ENCODE measurements at places on chromosomes 7 and 10.

DNA sequence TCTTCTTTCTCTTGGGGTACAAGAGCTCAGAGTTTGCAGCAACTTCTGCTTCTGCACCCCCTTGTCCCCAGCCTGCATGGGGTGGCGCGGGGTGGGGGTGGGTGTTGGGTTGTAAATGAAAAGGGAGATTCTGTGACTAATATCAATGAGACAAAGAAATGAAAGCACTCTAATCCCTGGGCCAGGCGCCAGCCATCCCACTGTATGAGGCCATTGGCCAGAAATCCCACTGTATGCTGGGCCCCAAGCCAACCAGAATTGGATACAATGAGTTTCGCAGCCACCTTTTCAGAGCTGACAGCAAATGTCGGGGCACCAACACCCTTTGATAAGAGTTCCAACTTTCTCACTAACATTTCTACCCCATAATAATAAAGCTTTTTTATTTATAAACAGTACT is 10.9 kb upstream of the PTN start:
- DNase-seq = no peak

DNA sequence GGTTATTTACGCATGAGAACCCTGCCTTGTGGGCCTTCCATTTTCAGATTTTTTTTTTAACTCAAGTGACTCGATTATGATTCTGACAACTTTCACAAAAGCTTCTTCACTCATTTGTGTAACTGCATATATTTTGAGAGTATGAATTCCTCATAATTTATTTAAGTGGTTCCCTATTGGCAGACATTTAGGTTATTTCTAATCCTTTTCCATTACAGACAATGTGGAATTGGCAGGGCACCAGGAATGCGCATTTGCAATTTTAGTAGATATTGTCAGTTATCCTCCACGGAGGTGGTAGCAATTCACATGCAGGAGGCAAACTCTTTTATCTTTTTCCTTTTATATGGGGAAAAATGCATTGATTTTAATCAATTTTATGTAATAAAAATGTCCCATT is 2.5 kb downstream of the TMEM176B start:
- no peak for DNase-seq

DNA sequence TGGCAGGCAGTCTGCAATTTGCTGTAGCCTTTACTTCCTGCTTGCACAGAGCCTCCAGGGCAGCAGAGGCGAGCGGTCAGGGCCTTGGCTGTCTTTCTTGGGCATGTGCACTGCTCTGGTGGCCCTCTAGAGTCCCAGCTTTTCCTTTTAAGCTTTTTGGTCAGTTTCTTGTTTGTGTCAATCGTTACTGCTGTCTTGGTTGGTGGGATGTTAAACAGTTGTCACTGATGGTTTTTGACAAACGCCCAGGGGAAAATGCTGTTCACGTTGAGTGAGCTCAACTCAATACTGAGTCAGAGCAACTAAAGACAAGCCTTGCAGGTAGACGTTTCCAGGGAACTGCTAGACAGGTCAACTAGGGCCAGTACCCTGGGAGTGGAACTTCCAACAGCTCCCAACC is 14.0 kb downstream of the PRKRIP1 start:
- DNase-seq = no peak

- DNase-seq = no peak
Observed at GRCh38 chr10:131726076-131726880, 174.5 kb upstream of the PPP2R2D start.

DNA sequence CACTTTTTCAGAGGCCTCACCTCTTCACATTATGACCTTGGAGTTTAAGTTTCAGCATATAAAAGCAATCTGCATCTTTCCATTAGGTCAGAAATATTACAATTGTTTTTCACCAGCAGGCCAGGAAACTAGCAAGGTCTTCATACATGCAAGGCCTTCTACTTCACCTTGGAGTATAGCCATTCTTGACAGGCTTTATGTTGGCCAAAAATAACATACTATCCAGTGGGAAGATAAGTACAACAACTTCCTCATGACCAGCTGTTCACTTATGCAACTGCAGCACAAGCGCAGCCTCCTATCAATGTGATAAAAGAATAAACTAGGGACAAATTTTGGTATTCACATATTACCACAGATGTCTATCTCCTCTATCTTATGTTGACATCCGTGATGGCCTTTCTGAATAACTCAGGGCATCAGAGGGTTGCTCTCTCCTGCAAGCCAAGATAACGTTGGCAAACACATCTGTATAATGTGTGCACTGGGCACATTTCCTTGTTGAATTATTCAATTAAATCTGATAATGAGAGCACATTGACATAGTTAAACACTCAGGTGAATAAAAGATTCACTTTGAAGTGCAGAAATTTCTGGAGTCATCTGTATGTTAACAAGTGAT is 239.8 kb downstream of the FZD1 start:
- DNase-seq = no peak

GRCh38 chr7:25752967-25753791 is 398.8 kb upstream of the NFE2L3 start:
- DNase-seq = no peak

DNA sequence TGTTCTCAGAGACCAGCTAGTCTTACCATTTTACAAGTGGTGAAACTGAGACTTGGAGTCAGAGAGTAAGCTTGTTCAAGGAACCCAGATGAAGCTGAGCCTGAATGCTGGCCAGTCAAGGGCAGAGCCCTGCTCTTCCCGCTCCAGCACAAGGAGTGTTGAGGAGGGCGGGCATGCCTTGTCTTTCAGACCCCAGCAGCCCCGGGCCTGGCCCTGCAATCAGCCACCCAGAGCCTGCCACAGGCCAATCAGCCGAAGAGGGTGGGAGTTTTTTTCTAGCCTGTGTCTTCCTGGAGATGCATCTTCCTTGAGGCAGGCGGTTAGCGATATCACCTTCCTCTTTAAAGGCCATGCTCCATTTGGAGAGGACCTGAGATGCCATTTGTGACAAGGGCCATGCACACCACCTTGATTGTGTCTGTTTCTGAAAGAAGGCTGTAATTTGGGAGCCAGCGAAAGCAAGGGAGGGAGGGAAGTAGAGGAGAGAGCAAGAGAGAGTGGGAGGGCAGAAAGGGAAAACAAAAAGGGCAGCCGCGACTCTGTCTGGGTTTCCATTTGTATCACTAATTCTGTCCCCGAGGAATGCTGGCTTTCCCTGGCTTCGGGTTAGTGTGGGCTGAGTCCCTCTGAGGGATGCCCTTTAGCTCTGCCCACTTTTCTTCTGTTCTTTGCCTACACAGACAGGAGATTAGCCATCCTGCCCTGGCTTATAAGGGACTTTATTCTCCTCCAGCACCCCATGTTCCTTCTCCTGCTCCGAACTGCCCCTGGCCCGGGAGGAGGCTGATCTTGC is 8.0 kb downstream of the CDH23 start:
- no peak for DNase-seq

DNA sequence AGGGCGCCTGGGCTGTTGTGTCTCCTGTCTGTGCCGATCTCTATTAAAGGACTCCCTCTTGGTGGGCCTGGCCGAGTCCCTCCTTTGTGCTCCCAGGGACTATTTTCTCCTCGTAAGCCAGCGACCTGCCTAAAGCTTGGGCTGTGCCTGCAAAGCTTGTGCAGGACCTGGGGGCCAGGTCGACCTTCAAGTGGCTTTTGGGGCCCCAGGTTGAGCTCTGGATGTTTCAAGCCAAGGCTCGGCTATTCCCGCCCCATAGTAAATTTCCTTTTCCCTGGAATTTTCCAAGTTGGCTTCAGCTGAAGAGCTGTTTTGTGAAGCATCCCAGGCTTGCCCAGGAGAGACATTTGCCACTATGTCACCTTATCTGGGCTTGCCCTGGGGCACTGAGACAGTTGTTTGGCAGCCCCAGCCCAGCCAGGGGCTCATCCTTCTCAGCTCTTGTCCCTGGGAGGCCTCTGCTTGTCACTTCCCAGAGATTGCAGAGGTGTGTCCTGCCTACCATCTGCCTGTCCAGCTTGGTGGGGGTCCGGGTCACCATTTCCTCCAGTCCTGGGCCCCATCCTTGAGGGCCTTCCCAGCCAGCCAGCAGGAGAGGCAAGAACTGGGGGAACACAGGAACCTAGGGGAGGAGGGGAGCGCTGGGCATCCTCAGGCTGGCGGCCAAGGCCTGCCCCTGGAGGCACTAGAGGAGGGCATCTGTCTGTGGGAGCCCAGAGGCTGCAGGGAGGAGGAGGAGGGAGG is 20.2 kb downstream of the ZMIZ2 start:
- DNase-seq = no peak

GRCh38 chr10:100826031-100826651 is 80.8 kb downstream of the PAX2 start:
- DNase-seq = no peak

DNA sequence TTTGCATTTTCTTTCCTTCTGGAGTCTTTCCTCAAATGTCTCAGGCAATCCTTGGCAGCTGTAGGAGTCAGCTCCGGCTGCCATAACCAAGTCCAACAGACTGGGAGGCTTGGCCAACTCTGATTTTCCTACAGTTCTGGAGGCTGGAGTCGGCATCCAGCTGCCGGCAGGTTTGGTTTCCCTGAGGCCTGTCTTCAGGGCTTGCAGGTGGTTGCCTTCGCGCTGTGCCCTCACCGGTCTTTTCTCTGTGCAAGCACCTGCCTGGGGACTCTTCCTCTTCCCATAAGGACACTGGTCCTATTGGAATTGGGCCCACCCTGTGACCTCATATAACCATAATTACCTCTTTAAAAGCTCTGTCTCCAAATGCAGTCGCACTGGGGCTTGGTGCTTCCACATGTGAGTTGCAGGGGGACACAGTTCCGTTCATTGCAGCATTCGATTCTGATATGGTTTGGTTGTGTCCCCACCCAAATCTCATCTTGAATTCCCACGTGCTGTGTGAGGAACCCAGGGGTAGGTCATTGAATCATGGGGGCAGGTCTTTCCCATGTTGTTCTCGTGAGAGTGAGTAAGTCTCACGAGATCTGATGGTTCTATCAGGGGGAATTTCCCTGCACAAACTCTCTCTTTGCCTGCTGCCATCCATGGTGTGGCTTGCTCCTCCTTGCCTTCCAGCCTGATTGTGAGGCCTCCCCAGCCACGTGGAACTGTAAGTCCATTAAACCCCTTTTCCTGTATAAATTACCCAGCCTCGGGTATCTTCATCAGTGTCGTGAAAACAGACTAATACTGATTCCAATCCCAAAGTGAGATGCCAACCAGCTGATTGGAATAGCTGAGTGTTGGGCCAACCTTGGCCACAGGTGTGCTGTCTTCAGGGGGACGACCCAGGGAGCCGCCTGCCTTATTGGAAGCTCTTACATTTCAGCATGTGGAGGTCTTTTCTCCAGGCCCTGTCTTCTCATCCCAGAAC is 7.9 kb downstream of the GALNTL5 start:
- no peak for DNase-seq

GRCh38 chr7:17528636-17529035 is 230.2 kb downstream of the AHR start:
- DNase-seq = no peak

GRCh38 chr7:93092757-93093370 is 24.9 kb downstream of the SAMD9 start:
- DNase-seq = no peak

GRCh38 chr7:22698767-22699166 is 28.2 kb upstream of the IL6 start:
- DNase-seq = no peak
